ENCODE measurements at places on chromosomes 3 and 15.

GRCh38 chr3:27171113-27171512 lies 198.1 kb downstream of the NEK10 start:
- DNase-seq: no peak

- no peak for DNase-seq
Measured at GRCh38 chr15:73695773-73696640, 11.8 kb downstream of the CD276 start.

- DNase-seq: no peak
Measured at GRCh38 chr15:48096813-48097212, 24.0 kb upstream of the SLC24A5 start.

GRCh38 chr15:40029979-40030893 lies 8.7 kb downstream of the SRP14 start:
- no peak for DNase-seq

DNA sequence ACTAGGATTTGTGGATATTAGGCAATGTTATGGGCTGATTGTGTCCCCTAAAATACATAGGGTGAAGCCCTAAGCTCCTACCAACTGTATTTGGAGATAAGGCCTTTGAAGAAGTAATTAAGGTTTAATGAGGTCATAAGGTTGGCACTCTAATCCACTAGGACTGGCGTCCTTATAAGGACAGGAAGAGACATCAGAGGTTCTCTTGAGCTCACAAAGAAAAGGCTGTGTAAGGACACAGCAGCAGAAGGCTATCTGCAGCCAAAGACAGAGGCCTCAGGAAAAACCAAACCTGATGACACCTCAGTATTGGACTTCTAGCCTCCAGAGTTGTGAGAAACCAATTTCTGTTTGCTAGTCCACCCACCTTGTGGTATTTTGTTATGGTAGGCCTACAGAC lies 416.7 kb downstream of the ZBTB20 start:
- DNase-seq: no peak

GRCh38 chr3:158678687-158679086 lies 6.2 kb upstream of the LXN start:
- no peak for DNase-seq
